Stimulated activated CD8-positive, alpha-beta memory T cell treated with anti-CD3 and anti-CD28 coated beads, Interleukin-7, amount 100 ng/mL, for 1 hour (primary cell): ENCODE measurements at places on chromosomes 16 and 17.

DNA sequence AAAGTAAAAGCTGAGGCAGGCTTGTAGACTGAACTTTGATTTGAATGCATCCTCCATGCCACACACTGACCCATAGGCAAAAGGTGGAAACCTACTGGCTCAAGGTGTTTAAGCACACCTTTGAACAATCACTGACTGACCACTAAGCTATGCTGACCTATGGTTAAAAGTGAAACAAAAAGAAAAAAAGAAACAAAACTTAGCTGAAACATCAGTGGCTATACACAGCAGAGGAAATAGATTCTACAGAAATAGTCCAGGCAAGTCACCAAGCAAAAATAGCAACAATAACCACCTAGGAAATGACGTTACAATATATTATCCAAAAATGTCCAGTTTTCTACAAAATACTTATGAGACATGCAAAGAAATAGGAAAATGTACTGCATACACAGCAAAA is 60.2 kb downstream of the RPGRIP1L start:
- DNase-seq, result no peak

- DNase-seq, result no peak
Measured at GRCh38 chr17:9768381-9768934, 22.9 kb downstream of the DHRS7C start.

GRCh38 chr17:219696-220095 is 38.2 kb upstream of the DOC2B start:
- no peak for DNase-seq

DNA sequence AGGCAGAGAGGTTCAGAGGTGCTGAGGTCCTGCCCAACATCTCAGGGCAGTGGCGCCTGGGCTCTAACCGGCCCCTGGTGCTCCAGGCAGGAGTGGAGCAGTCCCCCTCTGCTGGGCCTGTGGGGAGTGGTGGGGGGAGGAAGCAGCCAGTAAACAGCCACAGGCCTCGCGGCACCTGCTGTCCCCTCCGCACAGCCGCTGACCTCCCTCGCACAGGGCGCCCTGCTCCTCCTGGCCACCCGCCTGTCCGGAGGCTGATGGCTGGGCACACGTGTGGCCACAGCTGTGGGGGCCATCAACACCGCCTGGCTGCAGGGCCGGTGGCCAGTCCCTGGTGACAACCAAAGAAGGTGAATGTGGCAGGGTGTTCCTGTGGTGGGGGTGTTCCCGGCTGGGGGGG is 36.8 kb upstream of the PABPN1L start:
- no peak for DNase-seq

GRCh38 chr16:72424757-72425156 is 252.8 kb upstream of the PMFBP1 start:
- DNase-seq, result no peak

DNA sequence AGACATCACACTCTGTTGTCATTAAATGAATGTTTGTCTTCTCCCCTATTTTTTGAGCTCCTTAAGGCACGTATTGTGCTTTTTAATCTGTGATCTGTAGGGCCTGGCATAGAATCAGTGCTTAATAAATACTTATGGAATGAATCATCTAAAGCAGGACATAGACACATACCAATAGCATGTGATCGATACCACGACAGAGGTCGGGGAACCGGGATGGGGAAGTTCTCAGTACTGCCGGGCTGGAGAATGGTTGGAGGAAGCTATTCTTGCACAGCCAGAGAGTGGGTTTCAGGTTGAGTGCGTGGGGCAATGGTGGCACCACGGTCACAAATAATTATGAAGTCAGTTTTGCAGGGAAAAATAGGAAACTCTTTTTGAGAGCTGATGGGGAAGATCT is 26.8 kb downstream of the NLRP1 start:
- DNase-seq, result no peak
